ENCODE measurements at places on chromosomes 3 and 15. TPM values are rescaled to one million over a fixed set of nuclear protein-coding genes. Genes with fewer than 3 reads are reported as not detected.

- DNase-seq, result no peak
Observed at GRCh38 chr3:185270956-185271332, 17.1 kb upstream of the EHHADH start.

SLMAP gene
- 61.8 TPM for total RNA-seq

TMEM212 gene
- not detected for total RNA-seq

- DNase-seq, result no peak
Observed at GRCh38 chr15:58867926-58868325, 65.6 kb downstream of the SLTM start.

CSPG4 gene
- total RNA-seq, result 132 TPM

SEMA3F gene
- 3.5 TPM for total RNA-seq

- DNase-seq, result no peak
Observed at GRCh38 chr3:64163019-64163754, 62.1 kb downstream of the PRICKLE2 start.

DNA sequence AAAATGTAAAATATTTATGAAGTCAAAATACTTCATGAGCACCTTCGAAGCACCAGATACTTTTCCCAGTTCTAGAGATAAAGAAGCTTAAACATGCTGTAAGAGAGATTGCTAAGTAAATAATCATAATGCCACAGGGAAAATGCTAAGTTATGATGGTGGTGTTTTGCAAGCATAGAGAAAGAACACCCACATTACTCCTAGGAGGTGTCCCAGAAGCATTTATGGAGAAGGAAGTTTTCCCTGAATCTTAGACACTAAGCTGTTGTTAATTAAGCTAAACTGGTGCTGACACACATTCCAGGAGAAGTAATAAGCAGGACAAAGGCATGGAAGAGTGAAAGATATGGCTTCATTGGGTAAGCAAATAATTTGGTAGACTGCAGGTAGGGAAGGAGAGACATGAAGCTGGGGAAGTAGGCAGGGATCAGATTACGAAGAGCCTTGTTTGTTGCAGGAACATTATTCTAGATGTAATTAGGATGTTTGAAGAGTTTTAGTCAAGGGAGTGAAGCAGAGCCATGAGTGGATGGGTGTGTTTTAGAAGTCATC is 40.4 kb upstream of the CHMP2B start:
- no peak for DNase-seq

- no peak for DNase-seq
Observed at GRCh38 chr3:23620638-23621015, 185.1 kb upstream of the UBE2E1 start.

ERC2 gene
- not detected for total RNA-seq

DNA sequence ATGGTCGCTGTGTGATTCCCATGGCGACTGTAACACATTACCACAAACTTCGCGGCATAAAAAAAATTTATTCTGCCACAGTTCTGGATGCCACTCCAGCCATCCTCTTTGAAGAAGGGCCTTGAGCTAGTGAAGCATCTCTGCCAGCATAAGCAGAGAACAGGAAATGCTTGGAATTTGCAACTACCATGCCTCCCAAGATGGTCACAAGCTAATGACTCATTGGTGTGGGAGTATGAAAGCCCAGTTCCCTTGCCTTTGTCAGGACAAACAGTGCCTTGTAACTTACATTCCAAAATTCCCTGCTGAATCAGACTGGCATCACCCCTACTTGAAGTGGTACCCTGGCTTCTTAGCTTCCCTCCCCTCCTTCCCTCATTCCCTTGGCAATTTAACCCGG is 129.7 kb downstream of the PROS1 start:
- DNase-seq, result peak; percentile 98

LRIG1 gene
- 26.7 TPM for total RNA-seq

GRCh38 chr3:125053304-125053699 is 2.5 kb downstream of the HEG1 start:
- no peak for DNase-seq

- no peak for DNase-seq
Observed at GRCh38 chr3:37937156-37937555, 53.4 kb upstream of the VILL start.

- DNase-seq, result no peak
Observed at GRCh38 chr15:86526938-86527690, 447.4 kb downstream of the AGBL1 start.

DNA sequence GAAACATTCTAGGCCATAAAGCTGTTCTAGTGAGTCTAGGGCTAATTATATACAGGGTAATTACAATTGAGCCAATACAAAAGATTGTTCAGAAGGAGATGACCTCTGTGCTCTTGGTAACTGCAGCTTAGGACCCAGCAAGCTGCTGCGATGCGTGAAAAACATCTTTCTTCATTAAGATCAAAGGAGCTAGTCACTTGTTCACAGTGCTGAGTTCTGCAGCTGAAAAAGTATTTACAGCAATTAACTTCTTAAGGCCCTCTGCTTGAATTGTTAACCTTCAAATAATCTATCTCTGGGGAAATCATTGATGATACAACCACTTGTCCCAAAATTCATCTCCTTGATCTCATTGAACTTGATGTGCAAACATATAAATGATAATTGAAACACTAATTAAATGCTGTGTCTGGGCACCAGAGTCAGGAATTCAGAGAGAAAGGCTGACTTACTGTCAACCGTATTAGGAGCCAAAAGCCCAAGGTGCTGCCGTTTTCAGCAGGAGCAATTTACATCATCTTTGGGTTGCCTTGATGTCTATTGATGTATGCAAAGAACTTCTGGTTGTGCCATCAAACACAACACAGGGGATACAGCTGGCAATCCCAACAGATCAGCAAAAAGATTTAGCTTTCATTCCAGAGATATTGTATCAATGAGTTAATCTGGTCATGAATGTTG is 213.0 kb downstream of the NECTIN3 start:
- no peak for DNase-seq

GRCh38 chr15:89143503-89144162 is 55.4 kb downstream of the ABHD2 start:
- peak; percentile 73 for DNase-seq

DNA sequence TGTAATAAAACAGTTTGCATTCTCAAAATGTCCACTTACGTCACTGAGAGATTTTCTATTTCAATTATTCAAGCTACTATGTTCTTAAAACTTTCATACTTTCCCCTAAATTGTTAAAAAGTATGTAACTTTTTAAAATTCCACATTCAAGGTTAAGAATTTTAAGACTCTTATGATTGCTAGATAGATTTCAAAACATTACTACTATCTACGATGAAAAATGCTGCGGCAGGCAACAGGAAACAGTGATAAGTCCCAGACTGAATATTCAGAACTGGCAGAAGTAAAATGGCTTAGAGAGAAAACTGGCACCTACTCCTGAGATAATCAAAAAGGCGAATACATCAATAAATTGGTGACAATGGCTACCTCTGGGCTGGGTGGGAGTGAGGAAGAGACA is 16.2 kb downstream of the ATP13A3 start:
- no peak for DNase-seq

NOX5 gene
- not detected for total RNA-seq

DNA sequence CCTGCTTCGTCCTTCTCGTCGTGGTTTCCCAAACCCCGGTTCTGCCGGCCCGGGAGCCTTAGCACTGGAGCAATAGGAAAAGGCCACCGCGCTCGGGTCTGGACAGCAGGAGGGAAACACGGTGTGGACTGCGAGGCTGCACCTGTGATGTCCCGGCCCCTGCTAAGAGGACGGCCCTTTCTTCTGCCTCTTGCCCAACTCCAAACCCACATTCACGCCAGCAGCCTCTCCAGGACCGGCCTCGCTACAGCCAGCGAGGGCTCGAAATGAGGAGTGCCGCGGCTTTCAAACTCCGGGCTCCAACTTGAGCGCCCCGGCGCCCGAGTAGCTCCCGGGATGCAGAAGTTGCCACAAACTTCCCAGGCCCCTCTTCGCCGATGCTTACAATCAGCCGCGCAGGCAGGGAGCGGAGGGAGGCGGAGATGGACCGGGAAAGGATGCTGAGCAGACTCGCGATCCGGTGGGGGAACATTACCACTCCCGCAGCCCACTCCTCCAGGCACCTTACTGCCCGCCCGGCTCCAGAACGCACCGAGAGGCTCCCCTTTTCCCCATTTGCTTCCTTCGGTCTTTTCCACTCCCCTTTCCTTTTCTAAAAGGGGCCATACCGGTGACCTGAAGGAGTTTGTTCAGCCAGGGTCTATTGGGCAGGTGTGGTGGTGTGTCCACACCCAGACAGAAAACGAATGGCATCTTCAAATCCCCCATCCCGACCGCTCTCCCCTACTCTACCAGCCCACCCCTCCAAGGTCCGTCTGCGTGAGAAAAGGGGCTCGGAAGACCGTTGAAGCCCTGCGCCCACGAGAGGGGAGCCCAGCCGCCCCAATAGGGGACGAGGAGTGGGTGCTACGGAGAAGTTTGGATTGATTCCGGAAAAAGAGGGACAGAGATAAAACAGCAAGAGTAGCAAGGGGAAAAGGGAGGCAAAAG is 18.8 kb upstream of the SATB1 start:
- DNase-seq, result no peak

Measured in A172 (cell line).